ENCODE measurements at places on chromosomes 3 and 15.

DNA sequence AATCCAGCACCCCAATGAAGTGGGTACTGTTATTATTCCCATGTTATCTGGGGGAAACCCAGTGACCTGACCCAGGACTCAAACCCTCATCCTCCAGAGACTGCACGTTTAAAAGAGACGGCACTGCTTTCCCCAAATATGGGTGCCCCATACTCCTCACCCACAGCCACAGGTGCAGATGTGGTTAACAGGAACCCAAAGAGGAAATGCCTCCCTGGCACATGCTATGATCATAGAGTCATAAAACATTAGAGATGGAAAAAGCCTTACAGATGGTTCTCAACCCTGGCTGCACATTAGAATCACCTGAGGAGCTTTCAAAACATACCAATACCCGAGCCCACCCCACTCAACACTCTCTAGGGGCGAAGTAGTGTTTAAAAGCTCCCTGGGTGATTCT is 111.5 kb downstream of the SEMA5B start:
- DNase-seq = no peak

DNA sequence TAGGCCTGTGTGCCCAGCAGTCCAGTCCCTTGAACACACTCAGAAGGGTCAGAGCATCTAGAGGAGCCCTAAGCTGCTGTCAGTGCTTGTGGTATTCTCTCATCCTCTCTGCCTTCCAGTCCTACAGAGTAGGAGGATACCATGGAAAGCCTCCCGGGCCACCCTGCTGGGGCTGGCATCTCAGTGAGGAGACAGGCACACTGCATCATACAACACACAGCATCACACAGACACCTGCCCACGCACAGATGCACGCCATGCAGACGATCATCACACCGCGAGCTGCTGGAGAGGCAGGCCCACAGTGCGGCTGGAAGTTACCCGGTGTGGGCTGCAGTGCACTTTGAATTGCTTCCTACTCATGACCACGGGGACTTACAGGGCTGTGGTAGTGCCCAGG is 15.2 kb downstream of the GABRA5 start:
- DNase-seq = no peak

- no peak for DNase-seq
Measured at GRCh38 chr3:58215317-58216025, 4.7 kb upstream of the DNASE1L3 start.

GRCh38 chr15:85821545-85821944 is 26.8 kb upstream of the KLHL25 start:
- no peak for DNase-seq

DNA sequence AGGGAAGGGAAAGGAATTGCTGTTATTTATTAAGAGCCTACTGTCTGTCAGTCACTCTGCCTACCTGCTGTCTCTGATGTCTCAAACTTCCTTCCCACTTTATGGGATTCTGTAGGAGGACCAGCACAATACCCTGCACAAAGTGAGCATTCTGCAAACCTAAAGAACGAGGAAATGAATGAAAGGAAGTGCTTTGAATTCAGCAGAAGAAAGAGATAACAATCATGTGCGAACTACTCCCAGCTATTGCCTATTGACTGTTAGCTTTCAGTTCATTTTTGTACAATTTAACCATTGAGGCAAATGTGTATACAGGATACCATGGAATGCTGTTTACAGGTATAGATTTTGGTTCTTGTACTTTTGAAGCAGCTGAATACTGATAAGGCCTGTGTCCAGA is 66.8 kb downstream of the CMSS1 start:
- DNase-seq = no peak

- no peak for DNase-seq
Measured at GRCh38 chr3:52507359-52507758, 12.2 kb downstream of the STAB1 start.

- DNase-seq = no peak
Measured at GRCh38 chr3:195005759-195006510, 265.0 kb downstream of the XXYLT1 start.

DNA sequence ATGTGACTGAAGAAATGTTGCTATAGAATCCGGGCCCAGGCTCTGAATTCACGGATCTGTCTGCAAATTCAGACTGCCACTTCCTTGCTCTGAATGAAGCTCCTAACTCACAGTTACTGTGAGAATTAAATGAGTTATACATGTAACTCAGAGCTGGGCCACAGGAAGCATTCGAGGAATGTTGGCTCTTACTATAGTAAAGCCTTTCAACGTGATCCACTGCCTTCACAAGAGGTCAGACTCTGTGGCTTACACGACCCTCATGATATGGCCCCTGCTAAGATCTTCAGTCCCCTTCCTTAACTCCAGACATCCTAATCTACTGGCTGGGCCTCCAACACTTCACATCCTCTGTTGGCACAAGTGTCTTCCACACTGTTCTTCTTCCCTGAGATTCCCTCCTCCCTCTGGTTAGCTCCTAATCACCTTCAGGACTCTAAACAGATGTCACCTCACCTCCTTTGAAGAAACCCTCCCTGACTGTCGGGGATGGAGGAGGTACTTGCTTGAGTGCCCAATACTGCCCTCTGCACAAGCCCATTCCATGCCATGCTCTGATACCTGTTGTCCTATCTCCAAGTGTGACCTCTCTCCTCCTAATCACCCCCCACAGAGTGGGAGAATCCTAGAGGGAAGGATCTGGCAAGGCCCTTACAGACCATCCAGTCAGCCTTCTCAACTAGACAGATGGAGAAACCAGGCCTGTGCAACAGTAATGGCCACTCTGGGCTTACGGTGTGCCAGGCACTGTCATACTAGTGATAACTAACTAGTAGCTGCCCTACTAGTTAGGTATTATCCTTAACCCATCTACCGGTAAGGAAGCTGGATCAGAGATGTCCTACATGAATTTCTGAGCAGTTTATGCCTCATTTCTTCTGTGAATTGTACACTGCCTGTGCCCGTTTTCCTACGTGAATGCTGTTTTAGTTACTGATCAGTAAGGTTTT is 1.3 kb downstream of the ACTR8 start:
- no peak for DNase-seq

GRCh38 chr3:17243621-17244020 is 358.9 kb downstream of the PLCL2 start:
- no peak for DNase-seq

GRCh38 chr3:168803536-168803935 is 707.8 kb upstream of the GOLIM4 start:
- DNase-seq = no peak

DNA sequence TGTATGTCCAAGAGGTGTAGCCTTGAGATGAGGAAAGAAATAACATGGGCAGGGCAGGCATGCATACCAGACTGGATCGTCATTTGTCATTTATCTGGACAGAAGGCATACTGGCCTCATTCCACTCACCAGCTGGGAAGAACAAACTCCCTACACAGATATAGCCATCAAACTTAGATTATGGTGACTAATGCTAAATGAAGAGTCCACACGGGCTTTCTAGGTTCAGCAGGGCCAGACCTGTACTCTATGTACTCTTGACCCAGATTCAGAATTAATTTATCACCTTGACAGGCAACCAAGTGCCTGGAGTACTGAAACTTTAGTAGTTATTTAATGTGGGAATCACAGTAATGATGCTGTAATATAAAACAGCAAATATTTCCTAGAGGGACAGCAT is 164.3 kb upstream of the IL12A start:
- DNase-seq = no peak

DNA sequence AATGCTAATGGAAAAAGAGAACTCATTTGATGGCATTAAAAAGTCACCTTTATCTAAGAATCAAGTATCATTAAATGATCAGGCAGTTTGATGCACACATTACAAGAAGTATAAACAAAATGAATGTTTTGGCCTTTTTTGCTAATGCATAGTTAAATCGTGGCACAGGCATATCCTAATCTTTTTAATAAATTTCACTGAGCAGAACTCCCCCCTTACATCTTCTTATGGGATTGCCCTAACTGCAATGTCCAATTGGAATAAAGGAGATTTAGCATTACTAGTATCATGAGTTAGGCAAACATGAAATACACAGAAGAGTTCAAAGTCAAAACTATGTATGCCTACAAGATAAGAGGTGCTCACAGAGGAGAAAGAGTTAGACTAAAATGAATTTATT is 32.7 kb downstream of the USF3 start:
- no peak for DNase-seq
